ENCODE measurements at places on chromosomes 2 and 18.

DNA sequence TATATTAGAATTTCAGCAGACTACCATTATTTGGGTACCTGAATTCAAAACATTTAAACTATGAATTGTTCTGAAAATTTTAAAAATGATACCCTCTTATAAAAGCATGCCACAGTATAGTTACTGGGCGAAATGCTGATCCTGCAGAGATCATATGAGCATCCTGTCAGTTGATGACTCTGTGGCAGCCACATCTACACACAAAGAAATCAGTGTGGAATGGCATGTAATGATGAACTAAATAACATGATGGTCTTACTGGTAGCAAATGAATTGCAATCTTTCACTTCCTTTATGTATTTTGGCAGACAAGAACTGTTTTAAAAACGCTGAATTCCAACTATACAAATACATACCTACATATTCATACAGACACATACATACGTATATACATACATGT, 38.3 kb downstream of the MRPS9 start:
- DNase-seq, result no peak

GRCh38 chr18:58501066-58501896, 127.6 kb downstream of the ALPK2 start:
- DNase-seq, result no peak

DNA sequence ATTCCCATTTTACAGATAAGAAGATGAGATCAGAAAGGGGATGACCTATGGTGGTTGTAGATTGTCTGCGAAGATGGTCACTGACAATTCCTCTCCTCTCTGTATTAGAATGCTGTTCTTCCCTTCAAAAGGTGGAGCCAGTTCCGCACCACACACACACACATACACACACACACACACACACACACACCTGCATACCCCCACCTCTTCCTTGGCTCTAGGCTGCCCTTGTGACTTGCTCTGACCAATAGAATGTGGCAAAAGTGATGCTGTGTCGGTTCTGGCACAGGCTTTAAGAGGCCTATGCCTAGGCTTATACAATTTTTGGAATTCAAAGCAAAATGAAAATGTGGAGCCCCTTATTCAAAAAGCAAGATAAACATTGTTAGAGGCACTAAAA, 88.0 kb downstream of the ZFP36L2 start:
- DNase-seq, result no peak

- DNase-seq, result no peak
Measured at GRCh38 chr2:71945603-71945959, 202.1 kb downstream of the CYP26B1 start.

GRCh38 chr2:235752846-235753245, 259.0 kb downstream of the AGAP1 start:
- DNase-seq, result no peak

- no peak for DNase-seq
Measured at GRCh38 chr2:658426-658825, 18.8 kb downstream of the TMEM18 start.

GRCh38 chr2:1024981-1025380, 74.3 kb downstream of the SNTG2 start:
- DNase-seq, result no peak
